M059J (cell line): ENCODE measurements at places on chromosomes 2 and 18.

- DNase-seq, result no peak
These were observed 166.9 kb upstream of the NCK2 start for GRCh38 chr2:105577762-105578161.

- DNase-seq, result peak; percentile 87
These were observed 4.9 kb downstream of the KLHL30 start for GRCh38 chr2:238143239-238143951.

DNA sequence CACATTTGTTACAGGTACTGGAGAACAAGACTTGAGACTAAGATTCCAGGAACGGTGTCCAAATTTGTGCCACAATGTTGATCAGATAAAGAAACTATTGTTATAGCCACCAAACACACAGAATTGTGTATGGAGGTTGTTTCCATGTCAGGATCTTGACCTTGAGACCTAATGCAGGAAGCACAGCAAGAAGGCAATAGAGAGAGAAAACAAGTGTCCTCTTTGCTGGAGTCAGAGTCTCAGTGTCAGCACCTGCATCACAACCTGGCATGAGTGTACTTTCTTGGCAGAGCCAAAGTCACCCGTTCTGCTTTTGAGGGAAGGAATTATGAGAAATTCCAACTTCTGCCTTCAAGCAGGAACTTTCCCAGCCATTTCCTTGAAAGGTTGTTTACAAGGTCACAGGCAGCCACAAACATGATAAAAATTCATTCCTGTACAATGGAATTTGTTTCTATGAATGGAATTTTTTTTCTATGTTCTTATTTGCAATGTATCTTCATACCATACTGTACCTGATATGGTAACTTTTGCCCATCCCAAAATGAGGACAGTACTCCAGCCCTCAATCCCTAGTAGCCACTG is 118.4 kb downstream of the PKP4 start:
- DNase-seq, result peak; percentile 9

- no peak for DNase-seq
These were observed 75.9 kb upstream of the CAB39 start for GRCh38 chr2:230636684-230637271.

DNA sequence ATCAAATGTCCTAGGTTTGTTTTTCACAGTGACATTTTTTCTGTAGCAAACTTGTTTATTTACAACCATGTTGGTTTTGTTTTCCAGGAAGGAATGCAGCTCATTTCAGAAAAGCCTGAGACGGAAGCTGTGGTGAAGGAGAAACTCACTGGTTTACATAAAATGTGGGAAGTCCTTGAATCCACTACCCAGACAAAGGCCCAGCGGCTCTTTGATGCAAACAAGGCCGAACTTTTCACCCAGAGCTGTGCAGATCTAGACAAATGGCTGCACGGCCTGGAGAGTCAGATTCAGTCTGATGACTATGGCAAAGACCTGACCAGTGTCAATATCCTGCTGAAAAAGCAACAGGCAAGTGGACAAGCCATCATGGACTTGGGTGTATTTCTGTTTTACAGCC is 79.2 kb upstream of the EML6 start:
- DNase-seq, result no peak

DNA sequence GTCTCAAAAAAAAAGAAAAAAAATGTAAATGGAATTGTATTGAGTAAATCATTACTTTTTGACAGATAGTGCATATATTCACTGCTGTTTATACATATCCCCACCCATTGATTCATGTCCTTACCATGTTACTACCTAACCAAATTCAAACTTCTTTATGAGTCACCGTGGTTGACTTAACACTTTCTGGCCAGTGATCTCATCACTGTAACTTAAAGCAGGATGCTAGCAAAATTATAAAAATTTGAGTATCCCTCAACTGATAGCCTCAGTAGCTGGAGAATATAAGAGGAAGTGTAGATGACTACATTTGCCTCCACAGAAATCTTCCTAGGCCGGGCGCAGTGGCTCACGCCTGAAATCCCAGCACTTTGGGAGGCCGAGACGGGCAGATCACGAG is 13.4 kb downstream of the CNOT9 start:
- DNase-seq, result peak; percentile 69

GRCh38 chr2:150688016-150688415 is 200.5 kb upstream of the RND3 start:
- DNase-seq, result no peak

DNA sequence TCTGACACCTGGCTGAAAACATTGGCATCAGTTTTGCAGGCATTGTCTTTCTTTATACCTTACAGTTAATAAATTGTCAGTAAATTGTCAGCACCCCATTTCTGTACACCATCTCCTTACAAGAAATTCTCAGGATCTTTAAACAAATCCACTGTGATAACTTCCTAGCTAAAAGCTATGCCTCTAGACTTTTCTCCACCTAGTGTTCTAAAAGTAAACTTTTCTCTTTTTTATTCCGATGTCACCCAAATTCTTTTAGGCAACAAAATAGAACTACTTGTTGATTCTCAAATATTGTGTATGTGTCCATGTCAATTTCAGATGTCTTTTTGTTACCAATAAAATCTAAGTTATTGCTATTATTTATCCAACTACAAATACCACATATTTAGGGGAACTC is 617.4 kb upstream of the NRXN1 start:
- DNase-seq, result no peak

DNA sequence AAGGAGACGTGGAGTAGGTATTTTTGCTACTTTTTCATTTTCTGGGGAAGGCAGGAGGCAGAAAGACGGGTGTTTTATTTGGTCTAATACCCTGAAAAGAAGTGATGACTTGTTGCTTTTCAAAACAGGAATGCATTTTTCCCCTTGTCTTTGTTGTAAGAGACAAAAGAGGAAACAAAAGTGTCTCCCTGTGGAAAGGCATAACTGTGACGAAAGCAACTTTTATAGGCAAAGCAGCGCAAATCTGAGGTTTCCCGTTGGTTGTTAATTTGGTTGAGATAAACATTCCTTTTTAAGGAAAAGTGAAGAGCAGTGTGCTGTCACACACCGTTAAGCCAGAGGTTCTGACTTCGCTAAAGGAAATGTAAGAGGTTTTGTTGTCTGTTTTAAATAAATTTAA is 3.4 kb downstream of the FZD7 start:
- DNase-seq, result peak; percentile 79

DNA sequence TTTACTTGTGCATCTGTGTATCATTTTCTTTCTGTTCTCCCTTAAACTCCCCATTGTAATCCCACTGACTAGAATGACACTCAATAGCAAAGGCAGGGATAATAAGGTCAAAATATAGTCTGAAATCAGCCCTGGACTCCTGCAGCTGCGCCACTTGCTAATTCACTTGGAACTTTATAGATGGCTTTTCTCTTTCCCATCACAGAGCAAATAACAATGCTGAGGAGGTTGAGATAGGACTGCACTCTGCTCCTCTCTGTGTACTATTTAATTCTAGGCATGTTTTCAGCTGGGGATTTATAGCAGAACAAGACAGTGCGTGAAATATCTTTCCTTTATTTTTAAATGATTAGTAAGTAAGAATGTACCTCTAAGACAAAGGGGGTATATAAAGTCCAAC is 324.2 kb downstream of the LNPK start:
- DNase-seq, result no peak

GRCh38 chr2:36404318-36404717 is 48.7 kb downstream of the CRIM1 start:
- peak; percentile 87 for DNase-seq

GRCh38 chr2:31197669-31198068 is 19.6 kb downstream of the CAPN14 start:
- no peak for DNase-seq

- DNase-seq, result no peak
These were observed 121.8 kb downstream of the GLI2 start for GRCh38 chr2:120857422-120857821.

DNA sequence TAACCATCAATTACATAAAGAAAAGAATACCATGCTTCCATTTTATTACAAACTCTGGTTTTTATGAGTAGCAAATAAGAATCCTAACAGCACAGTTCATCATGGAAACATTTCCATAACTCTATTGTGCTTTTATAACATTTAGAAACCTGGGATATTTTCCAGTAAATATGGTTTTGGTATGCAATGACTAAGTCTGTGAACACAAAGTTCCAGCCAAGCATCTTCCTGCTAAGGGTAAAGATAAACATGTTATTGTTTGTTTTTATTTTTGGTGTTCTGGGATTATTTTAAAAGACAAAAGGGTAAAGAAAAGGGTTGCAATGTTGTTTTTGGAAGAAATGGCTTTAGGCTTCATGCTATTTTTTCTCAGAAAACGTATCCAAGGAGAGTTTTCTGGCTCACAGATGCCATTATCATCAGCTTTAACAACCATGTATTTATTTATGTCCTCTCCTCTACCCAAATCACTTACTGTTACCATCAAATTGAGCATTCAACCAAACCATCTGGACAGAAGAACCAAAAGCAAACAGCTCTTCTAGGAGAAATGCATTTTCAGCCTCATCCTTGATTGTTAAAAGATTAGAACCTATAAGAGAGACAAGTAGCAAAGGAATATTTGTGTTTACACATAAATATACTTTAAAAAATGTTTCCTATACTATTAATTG is 116.0 kb downstream of the PLA2R1 start:
- DNase-seq, result peak; percentile 36

DNA sequence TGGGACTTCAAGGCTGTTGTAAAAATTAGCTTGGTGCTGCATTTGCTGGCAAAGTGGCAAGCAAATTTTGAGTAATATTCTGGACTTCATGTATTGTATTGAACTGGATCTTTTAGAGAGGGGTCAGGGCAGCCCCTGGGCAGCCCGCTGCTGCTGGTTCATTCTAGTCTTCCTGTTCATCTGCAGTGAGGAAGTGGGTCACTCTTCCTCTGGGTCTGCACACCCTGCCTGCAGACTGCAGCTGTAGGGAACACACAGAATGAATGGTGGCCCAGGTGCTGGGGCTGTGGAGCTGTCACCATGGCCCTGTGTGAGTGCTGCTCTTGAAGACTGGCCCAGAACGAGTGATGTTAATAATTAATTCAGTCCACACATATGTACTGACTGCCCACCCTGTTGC is 9.4 kb downstream of the SH3RF3 start:
- DNase-seq, result no peak
